ENCODE measurements at places on chromosomes 6 and 20.

DNA sequence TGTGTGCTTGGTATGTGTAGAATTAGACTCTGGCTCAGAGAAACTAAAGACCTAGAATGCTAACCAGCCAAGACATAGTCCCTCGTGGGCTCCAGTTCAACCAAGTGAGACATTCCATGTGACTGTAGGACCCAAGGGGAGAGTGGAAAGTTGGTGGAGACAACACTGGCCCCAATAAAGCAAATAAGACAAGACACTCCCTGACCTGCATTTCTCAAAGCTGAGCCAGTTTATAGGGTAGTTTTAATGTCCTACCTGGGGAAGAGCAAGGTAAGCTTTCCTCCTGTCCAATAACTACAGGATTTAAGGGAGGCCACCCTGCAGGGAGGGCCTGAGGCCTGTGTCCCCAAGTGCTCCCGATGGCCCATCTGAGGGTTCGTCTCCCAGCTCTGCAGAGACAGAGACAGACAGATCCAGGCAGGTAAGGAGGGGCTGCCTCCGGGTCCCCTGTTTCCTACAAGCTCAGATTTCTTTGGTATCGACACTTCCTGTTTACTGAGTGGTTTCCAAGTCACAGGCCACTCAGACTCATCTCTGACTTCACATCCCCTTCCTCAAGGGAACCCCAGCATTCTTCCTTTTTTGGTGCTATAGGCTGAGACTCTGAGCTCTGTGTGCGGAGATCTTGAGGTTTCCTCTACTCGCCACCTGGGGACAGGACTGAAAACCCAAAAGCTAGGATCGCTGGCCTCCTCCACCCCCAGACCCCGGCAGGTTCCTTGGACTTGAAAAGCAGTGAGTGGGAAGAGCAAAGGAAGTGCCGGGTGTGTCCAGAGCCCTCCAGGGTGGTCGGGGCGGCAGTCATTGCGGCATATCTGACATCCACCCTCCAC lies 92.4 kb downstream of the PRND start:
- peak; percentile 57 for DNase-seq

DNA sequence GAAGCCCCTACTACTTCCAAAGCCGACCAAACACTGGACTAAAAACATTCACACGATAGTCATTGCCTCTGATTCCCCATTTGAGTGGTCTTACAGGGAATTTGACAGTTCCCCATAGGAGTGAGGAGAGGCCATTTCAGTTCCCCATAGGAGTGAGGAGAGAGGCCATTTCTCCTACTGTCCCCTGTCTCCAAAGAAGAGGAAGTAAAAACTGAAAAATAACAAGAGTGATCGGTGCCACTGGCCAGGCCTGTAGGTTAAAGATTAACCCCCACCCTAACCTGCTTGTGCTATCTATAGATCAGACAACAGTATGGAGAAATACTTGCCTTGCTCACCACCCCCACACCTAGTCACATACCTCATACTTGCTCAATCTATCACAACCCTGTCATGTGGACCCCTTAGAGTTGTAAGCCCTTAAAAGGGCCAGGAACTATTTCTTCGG lies 204.0 kb upstream of the MOCS1 start:
- DNase-seq = no peak

DNA sequence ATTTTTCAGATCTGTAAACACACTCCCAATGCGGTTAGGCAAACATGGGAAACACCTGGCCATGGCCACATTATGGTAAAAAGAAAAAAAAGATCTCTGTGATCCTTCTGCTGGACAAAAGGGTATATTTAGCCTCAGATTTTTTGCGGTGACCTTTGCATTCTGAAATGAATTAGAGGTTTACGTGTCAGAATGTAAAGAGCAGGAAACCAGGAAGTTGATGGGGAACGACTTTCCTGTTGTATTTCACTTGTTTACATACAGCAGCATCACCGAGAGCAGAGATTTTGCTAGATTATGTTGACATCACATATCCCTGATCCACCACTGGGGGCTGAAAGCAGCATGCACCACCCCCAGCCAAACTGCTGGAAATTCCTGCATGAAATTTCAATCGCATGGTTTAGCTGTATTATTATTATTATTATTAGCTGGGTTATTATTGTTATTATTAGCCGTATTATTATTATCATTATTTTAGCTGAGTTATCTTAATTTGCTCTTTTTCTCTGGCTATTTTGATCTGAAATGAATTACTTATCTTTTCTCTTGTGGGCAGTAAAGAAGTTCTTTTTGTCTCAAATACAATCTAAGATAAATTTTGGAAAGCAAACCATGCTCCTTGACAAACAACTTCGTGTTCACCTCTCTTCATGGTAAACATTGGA lies 189.4 kb downstream of the ZFP64 start:
- no peak for DNase-seq

DNA sequence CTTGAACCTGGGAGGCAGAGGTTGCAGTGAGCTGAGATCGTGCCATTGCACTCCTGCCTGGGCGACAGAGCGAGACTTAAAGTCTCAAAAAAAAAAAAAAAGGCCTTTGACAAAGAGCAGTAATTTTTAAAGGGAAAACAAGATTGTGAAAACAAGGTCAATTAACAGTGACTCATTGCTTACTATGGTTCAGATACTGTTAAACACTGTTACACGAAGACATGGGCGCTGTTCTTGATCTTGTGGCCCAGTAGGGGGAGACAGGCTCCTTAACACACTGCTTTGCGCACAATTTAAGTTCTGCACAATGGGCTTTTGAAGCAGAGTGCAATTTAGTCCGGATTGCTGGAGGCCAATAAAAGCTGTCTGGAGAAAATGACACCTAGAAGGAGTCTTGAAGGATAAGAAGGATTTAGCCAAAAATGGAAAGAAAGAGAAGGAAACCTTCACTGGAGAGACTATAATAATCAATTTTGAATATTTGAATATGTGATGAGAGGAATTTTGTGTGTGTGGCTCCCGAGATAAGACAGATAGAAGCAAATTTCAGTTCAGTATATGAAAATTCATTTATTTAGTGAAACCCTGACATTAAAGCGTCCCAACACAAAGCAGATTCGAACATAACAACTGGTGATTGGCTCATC lies 6.0 kb upstream of the LATS1 start:
- DNase-seq = no peak

DNA sequence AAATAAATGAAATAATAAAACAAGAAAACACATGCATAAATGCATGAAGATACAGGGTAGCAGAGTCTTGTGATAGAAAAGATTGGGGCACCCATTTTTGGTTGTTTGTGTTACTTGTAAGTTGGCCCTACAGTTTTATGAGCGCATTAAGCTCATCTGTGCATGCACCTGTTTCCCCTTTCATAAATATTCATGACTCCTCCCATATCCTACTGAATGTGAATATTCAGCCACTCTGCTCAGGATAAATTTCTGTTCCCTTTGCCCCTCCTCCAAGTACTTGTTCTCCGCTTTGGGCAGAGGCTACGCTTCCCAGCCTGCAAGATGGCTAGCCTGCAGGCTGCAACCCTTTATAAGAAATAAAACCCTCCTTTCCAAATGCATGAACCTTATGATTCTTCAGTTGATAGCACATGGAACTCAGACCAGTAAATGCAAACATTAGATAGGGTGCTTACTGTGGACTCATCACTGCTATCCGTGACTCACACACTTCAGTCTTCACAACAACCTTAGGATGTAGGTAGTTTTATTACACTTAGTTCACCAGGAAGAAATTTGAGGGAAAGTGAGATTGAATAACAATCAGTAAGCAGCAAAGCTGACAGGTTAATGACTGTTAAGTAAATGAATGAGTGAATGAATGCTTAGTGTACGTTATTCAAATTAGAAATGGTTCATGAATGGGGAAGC lies 15.0 kb downstream of the ALDH8A1 start:
- DNase-seq = no peak

DNA sequence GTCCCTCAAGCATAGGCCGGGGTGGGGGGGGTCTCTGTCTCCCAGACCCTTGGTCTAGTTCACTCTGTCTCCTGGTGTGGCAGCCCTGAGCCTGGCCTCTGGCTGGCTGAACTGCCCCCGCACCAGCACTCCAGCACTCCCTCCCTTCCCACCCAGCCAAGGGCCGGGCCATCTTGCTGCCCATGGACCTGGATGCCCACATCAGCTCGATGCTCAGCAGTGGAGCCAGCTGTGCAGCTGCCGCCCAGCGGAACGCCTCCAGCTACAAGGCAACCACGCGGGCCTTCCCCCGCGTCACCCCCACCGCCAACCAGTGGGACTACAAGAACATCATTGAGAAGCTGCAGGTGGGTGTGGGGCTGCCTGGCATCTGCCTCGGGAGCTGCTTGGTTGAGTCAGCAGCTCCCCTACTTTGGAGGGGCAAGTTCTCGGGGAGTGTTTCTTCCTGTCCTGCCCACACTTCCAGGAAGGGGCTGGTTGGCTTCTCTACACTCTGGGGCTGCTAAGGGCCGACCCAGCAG lies 28.4 kb downstream of the UQCC2 start:
- peak; percentile 6 for DNase-seq

- no peak for DNase-seq
These were observed 241.7 kb downstream of the ATXN1 start for GRCh38 chr6:16519265-16520242.

DNA sequence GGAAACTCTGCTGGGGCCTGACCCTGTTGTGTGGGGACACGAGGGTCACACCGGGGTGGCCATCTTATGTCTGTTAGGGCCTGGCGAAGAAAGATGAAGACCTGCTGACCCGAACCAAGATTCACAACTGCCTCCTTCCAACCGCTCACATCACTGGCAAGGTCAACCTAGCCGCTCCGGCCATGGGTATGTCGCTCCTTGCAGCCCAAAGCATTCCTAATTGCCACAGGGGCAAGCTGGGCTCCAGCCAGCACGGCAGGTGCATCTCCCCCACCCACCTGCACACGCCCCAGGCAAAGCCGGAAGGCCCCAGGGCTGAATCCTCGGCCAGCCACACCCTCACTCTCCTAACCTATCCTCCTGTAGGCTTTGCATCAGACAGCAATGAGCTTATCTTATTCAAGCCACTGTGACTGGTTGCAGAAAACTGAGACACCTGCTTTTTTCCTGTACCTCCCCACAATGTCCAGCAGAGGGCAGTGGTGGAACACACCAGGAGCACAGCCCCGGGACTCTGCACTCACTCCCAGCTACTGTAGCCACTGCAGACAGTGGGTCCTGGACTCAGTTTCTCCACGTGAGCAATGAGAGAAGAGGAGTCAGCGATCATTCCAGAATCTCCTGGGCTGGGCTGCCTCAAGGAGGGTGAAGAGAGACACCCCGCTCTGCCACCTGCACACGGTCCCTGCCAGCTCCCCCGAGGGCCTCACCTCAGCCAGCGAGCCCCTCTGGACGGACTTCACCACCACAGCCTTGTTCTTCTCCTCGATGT lies 170.2 kb downstream of the PREX1 start:
- peak; percentile 52 for DNase-seq

DNA sequence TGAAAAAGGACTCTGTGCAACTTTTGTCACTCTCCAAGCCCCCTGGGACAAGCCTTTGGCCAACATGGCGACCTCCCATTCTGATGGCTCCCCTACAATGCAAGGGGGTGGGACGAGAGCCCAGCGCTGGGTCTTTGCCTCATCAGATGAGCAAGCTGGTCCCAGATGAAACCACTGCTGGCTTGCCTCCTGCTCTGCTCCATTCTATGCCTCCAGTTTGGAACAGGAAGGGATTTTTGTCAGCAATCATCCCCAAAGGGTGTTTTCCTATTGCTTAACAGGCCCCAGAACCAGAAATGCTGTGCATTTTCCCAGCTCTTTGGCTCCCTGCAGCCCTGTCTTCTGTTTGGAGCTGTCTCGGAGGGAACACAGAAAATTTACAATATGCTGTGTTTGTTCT lies 412.7 kb downstream of the MAFB start:
- no peak for DNase-seq

- DNase-seq = no peak
These were observed 54.4 kb upstream of the CEP85L start for GRCh38 chr6:118705544-118706491.

GRCh38 chr20:57030611-57031600 lies 235.5 kb downstream of the BMP7 start:
- DNase-seq = no peak

DNA sequence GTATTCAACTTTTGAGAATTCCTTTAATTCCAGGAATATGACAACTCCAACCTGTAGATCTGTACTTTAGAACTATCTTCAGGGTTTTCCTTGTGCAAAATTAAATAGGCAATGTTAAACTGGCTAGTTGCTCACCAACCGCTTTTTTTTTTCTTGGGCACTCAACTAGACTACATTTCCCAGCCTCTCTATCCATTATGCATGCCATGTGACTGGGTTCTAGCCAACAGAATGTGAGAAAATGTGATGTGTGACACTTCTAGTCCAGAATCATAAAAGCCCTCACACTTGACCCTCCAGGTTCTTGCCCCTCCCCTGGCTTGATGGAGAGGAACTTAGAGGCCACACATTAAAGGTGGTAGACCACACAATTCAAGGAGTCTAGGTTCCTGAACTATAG lies 166.0 kb downstream of the LMBRD1 start:
- no peak for DNase-seq

DNA sequence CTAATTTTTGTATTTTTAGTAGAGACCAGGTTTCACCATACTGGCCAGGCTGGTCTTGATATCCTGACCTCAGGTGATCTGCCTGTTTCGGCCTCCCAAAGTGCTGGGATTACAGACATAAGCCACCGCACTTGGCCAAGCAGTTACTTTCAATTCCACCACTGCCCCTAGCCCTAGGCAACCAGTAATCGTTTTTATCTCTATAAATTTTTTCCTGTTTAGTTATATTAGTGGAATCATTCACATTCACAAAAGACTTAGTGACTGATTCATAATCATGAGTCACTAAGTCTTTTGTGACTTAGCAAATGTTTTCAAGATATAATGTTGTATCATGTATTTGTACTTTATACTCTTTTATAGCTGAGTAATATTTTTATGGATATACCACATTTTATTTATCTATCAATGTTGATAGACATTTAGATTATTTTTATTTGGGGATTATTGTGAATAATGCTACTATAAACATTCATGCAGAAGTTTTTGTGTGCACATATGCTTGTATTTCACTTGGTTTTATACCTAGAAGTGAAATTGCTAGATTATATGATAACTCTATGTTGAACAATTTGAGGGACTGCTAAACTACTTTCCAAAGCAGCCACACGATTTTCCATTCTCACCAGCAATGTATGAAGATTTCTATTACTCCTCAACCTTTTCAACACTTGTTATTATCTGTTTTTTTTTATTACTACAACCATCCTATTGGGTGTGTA lies 421.4 kb upstream of the ID4 start:
- DNase-seq = no peak

DNA sequence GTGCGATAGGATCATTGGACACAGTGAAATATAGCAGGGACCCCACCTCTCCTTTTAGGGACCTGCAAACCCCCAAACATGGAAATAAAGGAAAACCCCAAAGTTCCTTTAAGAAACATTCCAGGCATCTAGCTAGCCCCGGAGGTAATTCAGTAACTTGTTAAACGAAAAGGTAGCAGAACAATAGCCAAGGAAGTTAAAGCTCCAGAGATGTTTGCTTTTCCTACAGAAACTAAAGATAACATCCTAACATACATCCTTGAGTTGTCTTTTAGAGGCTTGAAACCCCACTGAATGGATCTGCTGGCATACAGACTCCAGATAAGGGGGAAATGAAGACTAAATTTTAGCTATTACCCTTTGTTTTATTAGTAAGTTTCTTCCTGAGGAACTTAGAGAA lies 51.0 kb downstream of the FAM184A start:
- DNase-seq = no peak

Data from T-cell (primary cell).